Upper lobe of left lung (tissue), 6 donors: ENCODE measurements at places on chromosomes 12 and 14. TPM values are rescaled to one million over a fixed set of nuclear protein-coding genes. Genes with fewer than 3 reads are reported as not detected.

TOMM20L gene
- total RNA-seq = not detected

TSPAN19 gene
- not detected for total RNA-seq

DNA sequence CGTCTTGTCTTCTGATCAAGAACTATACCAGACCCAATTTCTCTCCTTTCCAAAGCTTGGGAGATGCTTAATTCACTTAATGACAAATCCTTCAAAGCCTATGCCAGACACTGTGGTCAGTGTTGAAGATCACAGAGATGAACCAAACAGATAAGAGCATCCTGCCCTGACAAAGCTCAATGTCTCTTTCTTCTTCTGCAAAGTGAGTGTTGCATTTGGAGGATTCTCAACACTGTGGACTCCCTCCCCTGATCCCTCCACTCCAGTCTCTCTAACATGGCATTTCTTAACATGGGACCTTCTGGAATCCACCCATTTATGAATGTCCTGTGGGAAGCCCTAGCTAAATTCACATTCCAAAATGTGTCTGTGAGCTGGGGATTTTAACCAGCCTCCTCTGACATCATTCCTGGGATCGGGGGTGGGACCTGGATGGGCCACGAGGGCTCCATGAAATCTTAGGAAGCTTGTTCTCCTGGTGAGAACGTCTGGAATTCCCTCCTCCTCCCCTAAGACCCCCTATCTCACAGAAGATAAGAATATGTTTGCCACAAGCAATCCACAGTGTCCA lies 20.3 kb downstream of the SYNE3 start:
- no peak for DNase-seq

MEG3 gene
- total RNA-seq = 39.8 TPM

GRCh38 chr14:51382506-51382905 lies 142.5 kb downstream of the TMX1 start:
- DNase-seq = no peak

DNA sequence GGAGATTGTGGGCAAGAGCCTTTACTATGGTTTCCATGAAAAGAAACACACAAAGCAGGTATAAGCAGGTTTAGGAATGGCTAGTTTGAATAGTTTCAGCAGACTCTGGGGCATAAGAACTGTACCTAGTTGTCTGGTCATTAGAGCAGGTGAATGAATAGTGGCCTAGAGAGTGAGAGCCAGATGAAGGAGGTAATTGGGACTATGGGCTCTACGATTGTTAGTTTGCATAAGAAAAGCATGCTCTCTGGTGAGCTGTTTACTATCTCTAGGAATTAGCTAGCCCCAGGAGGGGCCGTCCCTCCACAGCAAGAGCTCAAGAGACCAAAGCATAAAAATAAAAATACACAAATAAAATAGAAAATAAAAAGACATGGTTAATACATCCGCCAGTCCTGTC lies 397.5 kb upstream of the GARIN6 start:
- no peak for DNase-seq

HECTD4 gene
- total RNA-seq = 34.1 TPM

GRCh38 chr12:42525444-42525843 lies 64.1 kb downstream of the PRICKLE1 start:
- DNase-seq = no peak

DNA sequence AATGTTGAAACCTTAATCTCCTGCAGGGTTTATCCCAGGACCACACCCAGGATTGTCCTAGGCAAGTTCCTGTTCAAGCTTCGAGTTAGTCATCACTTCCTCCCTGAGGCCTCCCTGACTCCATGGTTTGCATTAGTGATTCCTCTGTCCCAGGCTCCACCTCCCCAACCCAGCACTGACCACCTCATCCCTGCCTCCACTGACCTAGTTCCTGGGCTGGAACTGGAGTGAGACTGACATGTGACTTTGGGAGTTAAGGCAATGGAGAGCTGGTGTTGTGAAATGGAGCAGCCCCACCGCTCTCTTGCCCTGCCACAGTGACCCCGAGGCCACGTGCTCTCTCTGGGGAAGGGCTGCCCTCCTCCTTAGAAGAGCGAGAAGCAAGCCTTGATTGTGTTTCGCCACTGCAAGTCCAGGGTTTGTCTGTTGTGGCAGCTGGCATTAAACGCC lies 15.8 kb upstream of the DTX1 start:
- DNase-seq = no peak

GRCh38 chr12:75437564-75437963 lies 43.0 kb upstream of the GLIPR1 start:
- DNase-seq = no peak

SLC15A5 gene
- total RNA-seq = not detected

ZNF891 gene
- 5.2 TPM for total RNA-seq

- DNase-seq = no peak
These were observed 57.3 kb upstream of the TMEM132D start for GRCh38 chr12:129961091-129961490.

GRCh38 chr12:71591601-71592000 lies 72.0 kb downstream of the ZFC3H1 start:
- DNase-seq = no peak

GRCh38 chr12:80491166-80491565 lies 47.1 kb downstream of the PTPRQ start:
- DNase-seq = no peak

BRMS1L gene
- total RNA-seq = 2.1 TPM

NUDT4 gene
- total RNA-seq = 23.0 TPM

DNA sequence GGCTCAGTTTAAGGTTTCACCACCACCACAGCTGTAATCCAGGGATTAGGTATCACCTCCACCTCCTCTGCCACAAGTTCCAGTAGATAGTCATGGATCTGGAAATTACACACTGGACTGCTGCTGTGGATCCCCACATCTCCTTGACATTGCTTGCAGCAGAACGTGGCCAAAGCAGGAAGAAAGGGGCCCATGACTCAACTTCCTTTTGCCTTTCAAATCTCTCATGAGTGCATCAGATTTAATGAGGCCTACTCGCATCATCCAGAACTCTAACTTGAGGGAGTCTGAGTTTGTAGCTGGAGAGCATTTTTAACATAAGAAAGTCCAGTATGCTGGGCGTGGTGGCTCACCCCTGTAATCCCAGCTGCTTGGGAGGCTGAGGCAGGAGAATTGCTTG lies 29.2 kb upstream of the TMED10 start:
- DNase-seq = peak; percentile 34

DNA sequence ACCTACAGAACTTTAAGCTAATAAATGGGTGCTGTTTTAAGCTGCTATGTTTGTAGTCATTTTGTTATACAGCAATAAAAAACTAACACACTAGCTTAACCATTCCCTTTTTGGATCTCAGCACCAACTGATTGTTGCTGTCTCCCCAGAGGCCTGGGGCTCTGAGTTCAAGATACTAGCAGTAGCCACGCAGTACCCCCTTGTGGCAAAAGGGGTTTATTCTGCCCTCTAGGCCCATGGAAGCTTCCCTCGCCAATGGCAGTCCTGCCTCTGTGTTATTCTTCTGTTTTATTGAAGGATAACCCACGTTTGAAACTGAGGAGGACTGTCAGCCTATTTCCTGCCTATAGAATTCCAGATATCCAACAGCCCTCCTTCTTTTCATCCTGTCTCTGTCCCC lies 455.3 kb upstream of the ATP2B1 start:
- no peak for DNase-seq

KLHL33 gene
- total RNA-seq = 0.24 TPM

DNA sequence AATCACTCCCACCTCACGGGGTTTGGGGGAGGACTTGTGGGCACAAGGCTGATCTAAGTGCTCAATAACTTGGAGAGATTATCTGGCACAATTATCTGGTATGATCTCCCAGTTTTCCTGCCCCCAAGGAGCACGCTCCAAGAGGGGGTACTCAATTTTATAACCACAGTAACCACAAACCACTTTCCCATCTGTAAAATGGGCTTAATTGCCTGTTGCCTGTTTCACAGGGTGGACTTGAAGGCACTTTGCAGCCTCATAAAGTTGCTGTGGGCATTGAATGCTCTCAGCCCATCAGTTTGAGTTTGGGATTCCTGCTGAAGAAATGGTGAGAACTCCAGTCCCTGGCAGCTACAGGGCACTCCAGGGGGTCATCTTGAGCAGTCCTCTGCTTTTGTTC lies 4.4 kb downstream of the SLC8B1 start:
- no peak for DNase-seq

- DNase-seq = no peak
These were observed 21.0 kb downstream of the EEA1 start for GRCh38 chr12:92908108-92908507.

FLVCR2 gene
- total RNA-seq = 41.3 TPM

DNA sequence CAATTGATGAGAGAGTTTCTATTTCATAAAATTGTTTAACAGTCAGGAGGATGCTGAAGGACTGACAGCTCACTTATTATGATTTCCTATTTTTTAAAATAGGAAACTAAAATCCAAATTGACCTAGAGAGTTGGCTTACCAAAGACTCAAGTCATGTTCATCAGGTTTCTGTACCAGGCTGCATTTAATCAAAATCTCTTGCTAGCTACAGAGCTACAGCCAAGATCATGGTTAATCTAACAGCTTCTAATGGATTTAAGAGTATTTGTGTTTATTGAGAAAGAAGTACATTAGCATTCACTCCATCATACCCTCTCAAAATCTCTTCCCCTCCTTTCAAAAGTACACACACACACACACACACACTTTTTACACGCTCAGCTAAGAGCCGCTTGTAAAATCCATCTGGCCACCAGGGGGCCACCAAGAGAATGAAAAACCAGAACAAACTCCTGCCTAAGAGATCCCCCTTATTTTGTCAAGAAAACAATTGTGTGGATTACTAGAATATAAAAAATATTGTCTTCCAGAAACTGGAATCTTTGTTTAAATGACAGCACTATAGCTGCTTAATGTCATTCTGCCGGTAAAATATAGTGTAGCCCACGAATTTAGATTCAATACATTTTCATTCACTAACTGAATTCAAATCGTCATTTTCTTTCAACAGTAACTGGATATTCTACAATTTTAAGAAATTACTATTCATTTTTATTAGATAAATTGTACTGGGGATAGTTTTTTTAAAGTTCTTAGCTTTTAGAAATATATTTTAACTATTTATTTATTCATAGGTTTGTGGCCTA lies 334.0 kb downstream of the BTG1 start:
- peak; percentile 61 for DNase-seq

DNA sequence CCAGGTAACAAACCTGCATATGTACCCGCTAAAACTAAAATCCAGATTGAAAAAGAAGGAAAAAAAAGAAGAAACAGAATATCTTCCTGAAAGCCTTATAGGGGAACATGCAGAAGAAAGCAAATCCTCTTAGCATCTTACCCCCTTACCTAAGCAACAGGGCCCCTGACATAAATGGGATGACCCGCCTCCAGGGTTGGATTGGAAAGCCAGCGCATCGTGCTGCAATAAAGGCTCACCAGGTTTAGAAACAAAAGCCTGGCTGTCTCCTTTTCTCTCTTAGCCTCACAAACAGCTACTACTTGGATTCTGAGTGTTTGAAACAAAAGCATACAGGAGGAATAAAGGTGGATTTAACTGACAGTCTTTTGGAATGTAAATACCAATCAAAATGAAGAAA lies 13.8 kb upstream of the ADCK1 start:
- no peak for DNase-seq

SCNN1A gene
- 535 TPM for total RNA-seq

TMEM229B gene
- total RNA-seq = 6.3 TPM

SLC7A8 gene
- 39.5 TPM for total RNA-seq

DNA sequence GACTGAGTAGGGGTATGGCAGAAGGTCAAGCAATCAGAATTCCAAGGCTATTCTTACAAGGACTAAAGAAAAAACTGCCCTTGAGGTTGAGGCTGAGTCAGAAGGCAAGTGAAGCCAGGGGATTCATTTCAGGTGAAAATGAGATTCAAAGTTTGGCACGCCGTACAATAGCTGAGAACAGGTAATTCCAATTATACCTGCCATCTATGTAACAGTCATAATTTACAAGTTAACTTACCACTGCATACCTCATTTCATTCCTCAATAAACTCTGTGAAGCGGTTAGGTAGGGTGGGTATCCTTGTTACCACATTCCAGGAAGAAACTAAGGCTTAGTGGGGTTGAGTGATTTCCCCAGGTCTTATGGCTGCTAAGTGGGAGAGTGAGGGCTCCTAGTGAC lies 64.1 kb downstream of the STON2 start:
- DNase-seq = no peak

PLEK2 gene
- total RNA-seq = 4.4 TPM

DNA sequence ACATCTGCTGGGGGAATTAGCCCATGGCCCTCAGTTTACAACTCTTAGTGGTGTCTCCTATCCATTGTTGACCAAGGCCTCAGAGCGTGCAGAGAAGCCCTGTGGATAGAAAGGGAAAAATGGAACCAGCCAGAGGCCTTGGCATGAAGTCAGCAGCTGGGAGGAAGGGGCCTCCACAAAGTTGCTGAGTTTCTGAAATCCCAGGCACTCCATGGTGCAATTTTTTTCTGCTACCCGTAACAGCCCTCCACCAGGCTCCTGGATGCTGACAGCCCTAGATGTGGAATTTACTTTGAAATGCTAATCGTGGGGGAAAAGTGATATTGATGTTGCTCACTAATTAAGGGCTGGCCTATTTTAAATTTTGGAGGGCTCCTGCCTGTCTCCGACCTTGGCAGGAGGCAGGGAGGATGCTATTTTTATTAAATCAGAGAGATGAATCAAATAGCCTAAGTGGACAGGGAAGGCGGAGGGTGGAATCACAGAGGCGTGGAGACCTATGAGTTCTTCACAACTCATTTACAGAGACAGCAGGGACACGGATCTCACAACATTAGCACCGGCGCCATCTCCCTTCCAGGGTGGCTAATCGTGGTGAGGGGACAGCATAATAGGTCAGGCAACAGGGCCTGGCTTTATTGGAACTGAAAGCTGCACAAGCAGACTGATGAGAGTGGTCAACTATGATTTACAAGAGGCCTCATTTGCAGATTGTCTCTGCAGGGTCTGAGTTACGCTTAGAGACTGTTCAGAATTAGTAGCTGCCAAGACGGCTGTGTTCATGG lies 99.8 kb upstream of the WSCD2 start:
- DNase-seq = no peak

DNA sequence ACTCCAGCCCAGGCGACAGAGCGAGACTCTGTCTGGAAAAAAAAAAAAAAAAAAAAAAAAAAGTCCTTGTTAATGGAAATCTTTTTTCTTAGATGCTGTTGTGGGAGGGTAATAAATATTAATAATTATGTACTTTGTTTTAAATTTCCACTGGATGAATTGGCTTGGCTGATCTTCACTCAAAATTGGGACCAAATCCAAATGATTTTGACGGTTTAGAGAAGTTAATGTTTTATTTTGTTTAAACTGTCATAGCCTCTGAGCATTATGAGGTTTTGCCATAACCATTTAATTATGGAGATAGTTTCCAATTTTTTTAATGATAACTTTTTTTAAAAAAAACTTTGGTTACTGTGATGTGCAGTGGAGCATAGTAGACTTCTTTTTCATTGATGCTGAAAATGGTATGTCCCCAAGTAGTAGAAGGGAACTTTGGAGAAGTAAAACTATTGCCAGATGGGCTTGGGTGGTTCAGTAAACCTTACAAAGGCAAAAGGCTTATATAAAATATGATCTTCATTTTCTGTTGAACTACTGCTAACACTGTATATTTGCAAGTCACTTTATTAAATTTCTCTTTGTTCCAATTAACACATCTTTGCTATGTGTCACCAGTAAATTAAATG lies 3.9 kb upstream of the PMCH start:
- no peak for DNase-seq

- DNase-seq = no peak
These were observed 8.3 kb upstream of the GPX2 start for GRCh38 chr14:64950889-64951288.

RAD51B gene
- 12.8 TPM for total RNA-seq

- DNase-seq = no peak
These were observed 154.7 kb downstream of the SLC38A4 start for GRCh38 chr12:46671102-46671501.

DPPA3 gene
- total RNA-seq = not detected

- no peak for DNase-seq
These were observed 29.9 kb upstream of the G2E3 start for GRCh38 chr14:30528778-30529642.

AQP2 gene
- 0.15 TPM for total RNA-seq

GRCh38 chr12:80100591-80100990 lies 1.3 kb downstream of the OTOGL start:
- DNase-seq = no peak
